ENCODE measurements at places on chromosomes 3 and 15.

DNA sequence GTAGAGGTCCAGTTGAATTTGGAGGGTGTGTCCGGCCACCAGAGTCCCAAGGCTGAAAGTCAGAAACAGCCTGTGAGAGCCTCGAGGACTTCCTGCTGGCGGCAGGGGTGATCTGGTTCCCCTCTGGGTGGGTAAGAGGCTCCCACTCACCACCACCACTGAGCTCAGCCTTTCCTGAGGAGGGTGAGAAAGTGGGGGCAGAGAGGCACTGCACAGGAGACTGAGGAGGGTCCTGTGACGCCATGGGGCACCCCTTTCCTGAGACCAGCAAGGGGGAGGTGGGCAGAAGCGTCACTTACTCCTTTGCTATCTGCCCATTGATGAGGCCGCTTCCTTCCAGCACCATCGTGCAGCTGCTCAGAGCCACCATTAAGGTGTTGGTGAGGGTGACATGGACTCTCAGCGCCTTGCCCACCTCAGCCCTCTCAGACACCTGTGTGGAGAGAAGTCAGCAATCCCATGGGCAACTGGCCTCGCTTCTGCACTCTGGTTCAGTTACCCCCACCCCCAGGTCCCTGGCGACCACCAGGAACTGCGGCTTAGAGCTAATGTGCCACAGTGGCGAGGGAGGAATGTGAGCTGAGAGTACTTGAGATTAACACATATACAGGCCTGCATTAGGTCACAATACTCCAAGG is 10.0 kb upstream of the TGM5 start:
- DNase-seq, result no peak

- DNase-seq, result no peak
Measured at GRCh38 chr3:189317911-189318310, 146.1 kb downstream of the TPRG1 start.

GRCh38 chr3:177244606-177245005 is 47.3 kb upstream of the TBL1XR1 start:
- no peak for DNase-seq

DNA sequence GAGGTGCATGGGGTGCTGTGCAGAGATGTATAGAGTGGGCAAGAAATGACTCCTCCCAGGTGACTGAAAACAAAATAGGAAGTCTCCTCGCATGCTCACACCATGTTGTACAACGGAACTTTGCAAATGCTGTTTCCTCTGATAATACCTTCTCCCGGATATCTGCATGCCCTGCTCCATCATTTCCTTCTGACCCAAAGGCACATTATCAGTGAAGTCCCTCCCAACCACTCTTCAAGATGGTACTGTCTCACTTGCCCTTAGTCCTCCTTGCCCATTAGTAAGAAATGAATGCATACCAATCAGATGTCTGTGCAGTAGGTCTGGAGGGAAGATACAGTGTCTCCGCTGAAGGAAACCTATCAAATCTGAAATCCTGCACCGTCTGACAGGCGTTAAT is 12.0 kb downstream of the TMED3 start:
- no peak for DNase-seq

GRCh38 chr3:152823781-152824180 is 11.2 kb upstream of the P2RY1 start:
- DNase-seq, result no peak

- DNase-seq, result no peak
Measured at GRCh38 chr3:184645336-184645735, 66.5 kb downstream of the MAGEF1 start.

DNA sequence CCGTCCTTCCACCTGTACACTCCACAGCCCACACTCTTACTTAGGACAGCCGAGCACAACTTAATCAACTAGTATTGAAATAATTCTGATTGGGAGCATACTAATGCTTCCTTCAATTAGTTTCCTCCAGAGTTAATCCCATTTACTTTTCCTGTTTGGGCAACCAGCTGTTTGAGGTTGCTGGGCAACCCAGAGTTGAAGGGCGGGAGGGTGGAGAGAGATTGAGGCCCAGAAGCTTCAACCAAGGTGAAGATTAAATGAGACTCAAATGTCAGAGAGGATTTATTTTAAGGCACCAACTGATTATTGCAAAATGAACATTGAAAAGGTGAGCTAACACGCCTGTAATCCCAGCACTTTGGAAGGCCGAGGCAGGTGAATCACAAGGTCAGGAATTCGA is 428.5 kb upstream of the SEMA6D start:
- DNase-seq, result no peak

DNA sequence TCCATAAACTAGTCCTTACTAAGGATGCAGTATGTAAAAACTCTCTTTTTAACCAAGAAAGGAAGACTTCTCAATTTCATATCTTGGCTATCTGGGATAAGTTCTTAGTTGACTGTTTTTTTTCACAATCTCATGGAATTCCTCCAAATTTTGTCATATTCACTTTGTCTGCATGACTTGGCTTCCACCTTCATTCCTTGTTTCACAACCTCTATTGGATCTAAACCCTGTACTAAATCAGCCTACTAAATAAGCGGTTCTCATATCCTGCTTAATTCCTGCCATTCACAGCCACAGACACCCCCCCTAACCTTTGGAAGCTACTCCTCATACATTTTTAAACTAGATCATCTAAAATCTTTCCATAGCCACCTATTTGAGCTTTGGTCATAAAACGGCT is 370.6 kb upstream of the NAALADL2 start:
- no peak for DNase-seq

DNA sequence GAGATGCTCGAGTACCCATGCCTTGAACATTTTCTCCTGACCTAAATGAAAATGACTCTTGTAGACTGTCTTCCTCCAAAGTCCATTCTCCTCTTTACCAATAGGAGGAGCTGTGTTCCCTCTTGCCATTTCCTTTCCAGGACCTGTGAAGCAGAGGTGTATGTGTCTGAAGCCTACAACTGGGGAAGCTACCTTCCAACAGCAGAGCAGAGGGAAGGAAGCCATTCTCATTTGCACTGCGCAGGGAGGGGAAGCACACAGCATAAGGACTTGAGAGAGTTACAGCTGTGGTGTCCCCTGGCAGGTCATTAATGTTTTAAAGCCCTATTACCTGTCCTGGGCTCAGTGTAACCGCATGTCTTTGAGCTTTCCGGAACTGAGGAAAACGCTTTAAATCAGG is 38.7 kb downstream of the HSPBAP1 start:
- DNase-seq, result no peak

GRCh38 chr3:159951540-159951939 is 37.1 kb upstream of the IL12A start:
- DNase-seq, result no peak

GRCh38 chr3:12437861-12438260 is 46.4 kb upstream of the TSEN2 start:
- no peak for DNase-seq

- DNase-seq, result no peak
Measured at GRCh38 chr3:187954873-187955586, 198.9 kb upstream of the LPP start.

GRCh38 chr15:48646331-48646730 is 822 bp upstream of the FBN1 start:
- DNase-seq, result no peak
